ENCODE measurements at places on chromosomes 4 and X. TPM values are rescaled to one million over a fixed set of nuclear protein-coding genes. Genes with fewer than 3 reads are reported as not detected.

DNA sequence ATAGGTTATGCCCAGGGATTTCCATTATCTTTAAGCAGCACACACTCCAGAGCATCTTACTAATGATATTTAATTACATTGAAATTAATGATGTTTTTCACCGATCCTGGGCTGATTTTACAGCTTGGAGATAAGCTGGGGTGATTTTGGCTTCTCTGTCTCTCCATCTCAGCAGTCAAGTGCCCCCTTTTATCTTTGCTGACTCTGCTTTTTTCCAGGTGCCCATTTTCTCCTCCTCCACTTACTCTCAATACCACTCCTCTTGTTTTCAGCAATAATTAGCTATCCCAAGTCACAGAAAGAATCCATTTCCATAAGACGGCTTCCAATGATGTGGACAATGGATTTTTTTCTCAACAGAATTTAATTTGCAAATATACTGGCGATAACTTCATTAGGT is 266.7 kb downstream of the GBA3 start:
- H3K27ac ChIP-seq: no peak overlapping the region
- H3K36me3 ChIP-seq: no peaks in the 10 kb centered on the region
- no peak overlapping the region for H3K4me3 ChIP-seq
- DNase-seq: no peak
- H3K27me3 ChIP-seq: no peaks in the 10 kb centered on the region

Gene SPARCL1
- not detected for total RNA-seq

GRCh38 chr4:126701756-126702155 is 931.0 kb upstream of the INTU start:
- H3K27me3 ChIP-seq: no peaks in the 10 kb centered on the region
- H3K4me1 ChIP-seq: no peaks in the 10 kb centered on the region
- H3K4me3 ChIP-seq: no peak overlapping the region

Gene STOX2
- total RNA-seq: not detected

Gene VSIG4
- 0.47 TPM for total RNA-seq

GRCh38 chr4:112593438-112594133 is 43.1 kb downstream of the ZGRF1 start:
- peaks cover 8% of the 10 kb centered on the region for H3K36me3 ChIP-seq
- no peaks in the 10 kb centered on the region for H3K27me3 ChIP-seq
- H3K4me1 ChIP-seq: no peaks in the 10 kb centered on the region

GRCh38 chr4:137545461-137545861 is 13.2 kb upstream of the PCDH18 start:
- H3K4me1 ChIP-seq: no peaks in the 10 kb centered on the region
- H3K27me3 ChIP-seq: no peaks in the 10 kb centered on the region
- H3K4me3 ChIP-seq: no peak overlapping the region
- H3K36me3 ChIP-seq: no peaks in the 10 kb centered on the region

DNA sequence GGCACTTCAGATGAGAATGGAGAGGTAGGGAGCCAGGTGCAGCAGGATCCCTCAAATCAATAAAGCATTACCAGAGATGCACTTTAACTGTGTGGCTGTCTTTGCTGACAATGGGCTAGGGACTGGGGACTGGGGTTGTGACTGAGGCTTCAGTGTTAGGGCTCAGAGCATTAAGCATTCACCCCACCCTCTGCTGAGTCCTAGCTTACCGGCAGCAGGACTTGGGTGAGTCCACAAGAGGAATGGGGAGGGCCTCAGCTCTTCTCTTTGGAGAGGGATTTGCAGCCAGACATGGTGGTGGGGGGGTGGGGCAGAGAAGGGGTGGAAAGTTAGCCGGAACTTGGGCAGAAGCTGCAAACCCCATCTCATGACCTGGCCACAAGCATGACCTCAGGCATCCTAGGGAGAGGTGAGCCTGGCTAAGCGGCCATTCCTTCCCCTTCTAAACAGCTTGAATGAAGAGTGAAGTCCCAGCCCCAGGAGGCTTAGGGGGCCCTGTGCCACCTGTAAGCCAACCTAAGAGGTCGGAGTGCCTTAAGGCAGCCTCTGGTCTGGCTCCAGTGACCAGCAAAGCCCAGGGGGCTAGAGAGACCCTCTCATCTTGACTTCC is 78.4 kb downstream of the STARD8 start:
- no peaks in the 10 kb centered on the region for H3K36me3 ChIP-seq
- no peaks in the 10 kb centered on the region for H3K4me1 ChIP-seq
- no peak for DNase-seq

Gene PABPC5
- total RNA-seq: not detected

Gene MECP2
- 87.7 TPM for total RNA-seq

DNA sequence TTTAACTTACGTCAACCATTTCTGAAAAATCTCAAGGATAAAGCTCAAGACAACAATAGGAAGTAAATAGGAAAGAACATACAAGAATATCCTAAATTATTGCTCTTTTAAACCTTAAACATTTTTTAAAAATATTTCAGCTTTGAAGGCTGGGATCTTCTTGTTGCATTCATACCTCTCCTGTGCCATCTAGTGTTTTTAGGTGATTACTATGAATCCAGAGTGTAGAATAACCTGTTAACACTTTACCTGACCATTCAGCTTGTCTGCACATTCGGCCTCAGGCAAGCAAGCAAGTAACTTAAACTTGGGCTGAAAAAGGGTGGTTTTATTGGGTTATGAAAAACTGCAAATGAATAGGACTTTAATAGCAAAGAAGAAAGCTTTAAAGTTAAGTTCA is 507.8 kb upstream of the INTU start:
- no peaks in the 10 kb centered on the region for H3K27me3 ChIP-seq
- H3K36me3 ChIP-seq: no peaks in the 10 kb centered on the region
- no peak overlapping the region for H3K4me3 ChIP-seq
- no peaks in the 10 kb centered on the region for H3K4me1 ChIP-seq

DNA sequence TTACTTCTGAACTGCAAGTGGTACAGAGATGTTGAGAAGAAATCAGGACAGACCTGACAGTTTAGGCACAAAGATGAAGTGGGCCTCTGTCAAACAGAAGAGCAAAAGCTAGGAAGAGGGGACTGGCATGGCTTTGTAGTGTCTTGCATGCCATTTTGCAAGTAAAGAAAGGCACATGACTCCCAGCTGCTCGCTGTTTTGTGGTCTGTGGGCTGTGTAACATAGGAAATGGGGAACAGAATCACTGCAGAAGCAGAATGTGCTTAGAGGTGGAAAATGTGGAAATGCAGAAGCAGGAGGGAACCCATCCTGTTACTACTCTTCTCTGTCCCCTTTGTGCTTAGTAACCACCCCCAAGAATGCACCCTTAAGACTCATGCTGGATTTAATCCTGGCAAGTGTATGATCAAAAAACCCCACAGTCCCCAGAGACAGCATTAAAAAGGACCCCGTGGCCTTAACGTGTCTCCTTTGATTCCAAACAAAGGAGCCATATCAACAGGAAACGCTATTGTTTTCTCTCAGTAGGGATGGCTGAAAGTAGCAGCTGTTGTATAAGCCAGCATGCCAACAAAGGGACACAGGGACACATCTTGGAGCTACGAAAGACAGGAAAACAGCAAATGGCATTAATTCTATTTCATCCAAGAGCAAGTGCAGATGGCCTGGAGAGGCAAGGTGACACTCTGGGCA is 177.6 kb upstream of the GLRA2 start:
- no peak overlapping the region for H3K27ac ChIP-seq
- H3K36me3 ChIP-seq: no peaks in the 10 kb centered on the region
- H3K4me3 ChIP-seq: no peak overlapping the region
- no peak for DNase-seq
- H3K27me3 ChIP-seq: no peaks in the 10 kb centered on the region
- no peaks in the 10 kb centered on the region for H3K4me1 ChIP-seq

DNA sequence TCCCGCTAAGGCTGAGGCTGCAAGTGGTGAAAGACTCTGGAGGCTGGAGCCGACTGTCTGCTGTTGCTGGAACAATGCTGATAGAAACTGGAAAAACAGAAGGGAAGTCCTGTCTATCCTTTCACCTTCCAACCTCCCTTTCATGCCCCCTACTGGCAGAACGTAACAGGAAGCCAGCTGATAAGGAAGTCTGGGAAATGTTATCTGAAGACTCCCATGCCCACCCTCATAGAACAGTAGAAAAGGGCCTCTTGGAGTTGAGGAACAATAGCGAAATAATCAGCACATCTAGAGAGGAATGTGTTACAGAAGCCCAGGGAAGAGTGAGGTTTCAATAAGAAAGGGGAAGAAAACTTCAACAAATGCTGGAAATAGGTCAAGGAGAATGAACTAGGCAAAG is 117.1 kb upstream of the DKK2 start:
- no peaks in the 10 kb centered on the region for H3K4me1 ChIP-seq
- DNase-seq: no peak

DNA sequence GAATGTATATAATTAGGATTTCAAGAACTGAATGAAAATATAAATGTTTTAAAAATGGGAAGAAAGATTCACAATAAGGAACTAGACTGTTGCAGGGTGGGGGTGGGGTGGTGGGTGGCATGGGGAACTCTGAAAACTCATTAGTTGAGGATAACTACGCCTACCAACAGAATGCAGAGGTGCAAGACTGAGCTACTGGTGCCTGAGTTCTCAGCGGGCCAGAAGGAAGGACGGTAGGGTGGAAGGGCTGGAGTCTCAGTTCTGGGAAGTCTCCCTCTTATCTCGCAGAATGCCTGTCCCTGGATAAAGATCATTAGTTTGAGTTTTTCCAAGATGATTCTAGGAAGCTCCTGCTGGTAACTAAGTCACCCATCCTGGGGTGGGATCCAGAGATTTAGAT is 1.3 kb upstream of the SOD3 start:
- H3K36me3 ChIP-seq: no peaks in the 10 kb centered on the region
- peaks cover 2% of the 10 kb centered on the region for H3K4me1 ChIP-seq
- no peak overlapping the region for H3K4me3 ChIP-seq

DNA sequence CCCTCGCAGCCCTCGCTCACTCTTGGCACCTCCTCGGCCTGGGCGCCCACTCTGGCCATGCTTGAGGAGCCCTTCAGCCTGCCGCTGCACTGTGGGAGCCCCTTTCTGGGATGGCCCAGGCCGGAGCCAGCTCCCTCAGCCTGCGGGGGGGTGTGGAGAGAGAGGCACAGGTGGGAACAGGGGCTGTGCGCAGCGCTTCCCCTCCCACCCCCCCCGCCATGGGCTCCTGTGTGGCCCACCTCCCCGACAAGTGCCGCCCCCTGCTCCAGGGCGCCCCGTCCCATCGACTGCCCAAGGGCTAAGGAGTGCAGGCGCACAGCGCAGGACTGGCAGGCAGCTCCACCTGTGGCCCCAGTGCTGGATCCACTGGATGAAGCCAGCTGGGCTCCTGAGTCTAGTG is 220.2 kb downstream of the STPG2 start:
- H3K27ac ChIP-seq: no peak overlapping the region
- H3K27me3 ChIP-seq: no peaks in the 10 kb centered on the region
- H3K4me1 ChIP-seq: no peaks in the 10 kb centered on the region
- DNase-seq: no peak
- H3K4me3 ChIP-seq: no peak overlapping the region
- H3K36me3 ChIP-seq: no peaks in the 10 kb centered on the region

DNA sequence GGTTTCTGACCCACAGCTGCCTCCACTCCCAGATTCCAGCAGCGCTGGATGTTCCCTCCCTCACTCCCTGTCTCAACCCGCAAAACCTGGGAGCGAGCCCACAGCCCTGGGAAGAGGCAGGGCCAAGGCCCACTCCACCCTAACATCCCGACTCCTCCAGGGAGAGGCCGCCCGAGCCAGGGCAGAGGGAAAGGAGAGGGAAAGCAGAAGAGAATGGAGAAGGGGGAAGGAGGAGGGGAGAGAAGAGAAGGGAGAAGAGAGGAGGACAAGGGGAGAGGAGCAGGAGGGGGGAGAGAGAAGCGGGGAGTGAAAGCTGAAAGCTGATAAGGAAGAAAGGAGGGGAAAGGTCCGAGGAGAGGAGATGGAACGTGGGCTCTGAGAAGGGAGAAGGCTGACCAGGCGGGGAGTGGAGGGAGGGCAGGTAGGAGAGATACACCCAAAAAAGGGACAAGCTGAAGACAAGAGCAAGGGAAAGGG is 120.2 kb upstream of the PJA1 start:
- H3K27ac ChIP-seq: no peak overlapping the region
- DNase-seq: no peak
- no peak overlapping the region for H3K4me3 ChIP-seq
- no peaks in the 10 kb centered on the region for H3K36me3 ChIP-seq
- no peaks in the 10 kb centered on the region for H3K4me1 ChIP-seq

DNA sequence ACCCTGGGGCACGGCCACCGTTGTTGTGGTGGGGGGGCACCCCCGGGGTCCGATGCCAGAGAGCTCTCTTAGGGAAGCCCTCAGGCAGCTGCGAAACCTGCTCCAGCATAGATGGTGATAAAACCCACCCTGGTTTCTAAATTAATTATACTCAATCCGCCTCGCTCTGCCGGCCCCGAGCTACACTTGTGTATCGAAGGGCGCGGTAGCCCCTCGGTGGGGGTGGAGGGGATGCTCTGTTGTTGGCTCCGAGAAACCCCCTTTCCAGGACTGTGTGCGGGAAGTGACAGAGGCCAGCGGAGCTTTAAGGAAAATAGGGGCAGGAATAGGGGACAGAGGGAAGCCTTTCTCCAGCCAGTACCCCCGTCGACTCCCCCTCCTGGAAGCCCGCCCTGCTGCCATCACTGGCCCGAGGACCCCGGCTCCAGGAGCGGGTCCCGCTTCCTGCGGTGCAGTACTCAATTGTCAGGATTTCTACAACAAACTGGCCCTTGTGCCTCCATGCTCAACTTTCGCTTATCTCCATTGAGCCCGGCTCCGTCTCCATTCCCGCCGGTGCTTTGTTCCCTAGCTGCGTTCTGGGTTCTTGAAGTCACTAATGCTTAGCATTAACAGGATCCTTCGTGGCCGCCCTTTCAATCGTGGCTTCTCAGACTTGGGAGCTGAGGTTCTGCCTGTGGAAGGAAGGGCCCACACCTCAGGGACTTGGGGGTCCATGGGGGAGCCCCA is 408.2 kb downstream of the BCOR start:
- DNase-seq: no peak
- H3K4me3 ChIP-seq: peak overlapping the region; percentile 31
- H3K27me3 ChIP-seq: peaks cover 41% of the 10 kb centered on the region

DNA sequence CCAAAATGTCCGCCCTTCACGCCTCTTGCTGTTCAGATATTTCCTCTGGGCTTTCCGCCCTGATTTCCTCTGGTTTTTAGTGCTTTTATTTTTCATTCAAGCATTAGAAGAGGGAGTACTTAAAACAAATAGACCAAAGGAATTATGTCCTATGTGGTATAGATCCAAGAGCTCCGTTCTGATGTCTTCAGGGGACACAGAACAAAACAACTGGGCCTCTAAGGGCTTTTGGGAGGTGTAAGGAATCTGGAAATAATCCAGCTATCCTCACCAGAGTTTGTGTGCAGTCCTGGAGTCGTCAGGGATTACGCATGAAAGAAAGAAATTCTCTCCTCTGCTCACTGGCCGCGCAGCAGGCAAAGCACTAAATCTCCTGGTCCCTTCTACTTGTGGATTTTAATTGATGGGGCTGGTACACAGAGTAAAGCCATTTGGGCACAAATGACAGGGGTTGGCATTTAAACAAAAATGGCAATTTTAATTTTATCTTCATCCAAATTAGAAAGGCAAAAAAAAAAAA is 999.2 kb downstream of the ADGRL3 start:
- H3K27me3 ChIP-seq: no peaks in the 10 kb centered on the region
- H3K4me1 ChIP-seq: no peaks in the 10 kb centered on the region
- no peak overlapping the region for H3K27ac ChIP-seq
- H3K36me3 ChIP-seq: no peaks in the 10 kb centered on the region

Gene RBMXL3
- total RNA-seq: not detected

- no peaks in the 10 kb centered on the region for H3K27me3 ChIP-seq
- H3K36me3 ChIP-seq: no peaks in the 10 kb centered on the region
- peak overlapping the region; percentile 76 for H3K4me3 ChIP-seq
- peak; percentile 2 for DNase-seq
Measured at GRCh38 chrX:154486052-154486395, 391 bp downstream of the UBL4A start.

Data from naive thymus-derived CD8-positive, alpha-beta T cell (primary cell).